Effector CD8-positive, alpha-beta T cell (primary cell): ENCODE measurements at places on chromosomes 2 and 18.

GRCh38 chr2:231597627-231598026, 5.0 kb downstream of the TEX44 start:
- DNase-seq = no peak

GRCh38 chr2:47061944-47062678, 93.0 kb downstream of the STPG4 start:
- DNase-seq = no peak

GRCh38 chr2:222652491-222653255, 3.2 kb downstream of the FARSB start:
- DNase-seq = no peak

DNA sequence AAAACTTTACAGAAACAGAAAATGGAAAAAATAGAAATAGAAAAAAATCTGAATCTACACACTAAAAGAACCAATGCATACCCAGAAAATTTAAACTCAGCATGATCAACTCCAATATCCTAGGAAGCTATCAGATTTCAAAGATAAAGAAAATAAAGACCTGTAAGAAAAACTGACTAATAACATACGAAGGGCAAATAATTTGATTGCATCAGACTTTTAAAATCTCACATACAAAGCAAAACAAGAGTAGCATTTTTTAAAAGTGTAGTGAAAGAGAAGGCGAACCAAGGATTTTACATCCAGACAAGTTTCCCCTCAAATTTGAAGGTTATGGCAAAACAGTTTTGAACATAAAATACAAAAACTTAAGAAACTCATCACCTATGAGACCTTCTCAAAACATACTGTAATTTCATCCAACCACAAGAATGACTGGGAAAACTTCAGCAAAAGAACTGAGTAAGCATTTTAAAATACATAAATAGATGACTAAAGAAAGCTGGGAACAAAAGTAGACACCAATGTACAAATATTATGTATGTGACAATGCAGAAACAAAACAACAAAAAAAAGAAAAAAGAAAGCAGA, 54.8 kb downstream of the NBAS start:
- no peak for DNase-seq

- DNase-seq = no peak
These were observed 223.4 kb upstream of the RND3 start for GRCh38 chr2:150710916-150711315.

DNA sequence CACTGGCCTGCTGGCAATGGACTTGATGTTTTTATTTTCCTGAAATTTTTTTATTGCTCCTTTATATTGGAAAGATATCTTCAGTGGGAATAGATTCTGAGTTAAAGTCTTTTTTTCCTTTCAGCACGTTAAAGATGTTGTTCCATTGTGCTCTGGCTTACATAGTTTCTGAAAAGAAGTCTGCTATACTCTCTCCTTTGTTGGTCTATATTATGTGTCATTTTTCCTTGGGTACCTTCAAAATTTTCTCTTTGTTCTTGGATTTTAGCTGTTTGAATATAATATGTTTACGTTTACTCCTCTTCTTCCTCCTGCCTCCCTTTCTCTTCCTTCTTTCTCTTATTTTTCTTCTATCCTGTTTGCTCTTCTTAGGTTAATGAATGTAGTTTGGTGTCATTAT, 105.5 kb downstream of the CAPN13 start:
- DNase-seq = no peak

DNA sequence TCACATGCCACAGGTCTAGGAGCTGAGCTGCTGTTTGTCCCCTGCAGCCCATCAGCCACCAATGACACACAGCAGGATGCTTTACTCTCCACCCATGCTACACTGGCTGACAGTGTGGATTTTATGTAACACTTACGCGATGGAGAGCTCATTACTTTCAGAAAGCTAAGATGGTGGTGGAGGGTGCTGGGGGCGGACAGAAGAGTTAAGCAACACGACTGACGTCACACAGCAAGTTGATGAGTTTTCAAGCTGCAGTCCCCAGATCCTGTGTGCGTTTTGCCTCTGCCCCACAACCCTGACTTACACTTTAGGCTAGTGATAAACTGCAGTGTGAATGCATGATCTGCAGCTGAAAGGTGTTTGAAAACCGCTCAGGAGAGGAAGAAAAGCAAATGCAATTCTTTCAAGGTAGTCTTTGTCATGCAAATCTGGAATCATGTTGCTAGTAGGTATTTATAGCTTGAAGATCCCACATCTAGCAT, 42.4 kb downstream of the MRPS5 start:
- DNase-seq = no peak

GRCh38 chr2:887639-888038, 63.0 kb upstream of the SNTG2 start:
- no peak for DNase-seq

DNA sequence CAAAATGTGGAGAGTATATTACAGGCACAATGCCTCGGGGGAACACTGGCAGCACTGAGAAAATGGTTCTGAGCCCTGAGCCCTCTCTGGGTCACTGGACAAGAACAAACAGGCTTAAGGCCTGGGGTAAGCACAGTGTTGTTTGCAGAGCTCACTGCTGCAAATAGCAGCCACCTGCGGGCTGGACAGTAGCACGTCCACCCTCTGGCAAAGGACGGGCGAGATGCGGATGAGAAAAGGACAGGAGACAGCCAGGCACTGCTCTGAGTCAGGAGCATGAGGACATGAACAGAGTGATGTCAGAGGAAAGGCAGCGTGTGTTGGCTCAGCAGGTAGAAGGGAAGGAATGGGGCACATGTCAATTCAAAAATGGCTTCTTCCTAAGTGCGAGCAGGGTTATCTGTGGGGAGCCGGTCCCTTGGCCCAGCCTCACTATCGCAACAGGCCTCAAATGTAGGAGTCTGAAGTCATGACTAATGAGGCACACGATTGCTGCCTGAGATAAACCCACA, 25.9 kb upstream of the NEB start:
- no peak for DNase-seq

GRCh38 chr2:144834998-144835633, 315.2 kb upstream of the ZEB2 start:
- no peak for DNase-seq

- DNase-seq = no peak
These were observed 193.4 kb upstream of the RMP24 start for GRCh38 chr18:35778850-35779627.

GRCh38 chr18:59540780-59541179, 156.4 kb downstream of the CCBE1 start:
- no peak for DNase-seq

GRCh38 chr2:168521053-168521741, 65.1 kb downstream of the CERS6 start:
- no peak for DNase-seq

DNA sequence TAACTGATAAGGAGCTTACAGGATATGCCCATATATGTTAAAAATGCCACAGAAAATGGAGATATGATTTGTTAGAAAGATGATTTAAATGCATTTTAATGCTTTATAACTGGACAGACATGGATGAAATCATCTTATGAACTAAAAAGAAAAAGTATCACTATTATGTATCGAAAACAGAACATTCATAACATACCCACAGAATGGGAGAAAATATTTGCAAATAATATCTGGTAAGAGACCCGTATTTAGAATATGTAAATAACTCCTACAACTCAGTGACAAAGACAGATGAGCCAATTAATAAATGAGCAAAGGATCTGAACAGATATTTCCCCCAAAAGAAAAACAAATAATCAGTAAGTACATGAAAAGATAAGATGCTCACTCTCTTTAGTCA, 24.3 kb upstream of the MGAT5 start:
- no peak for DNase-seq

DNA sequence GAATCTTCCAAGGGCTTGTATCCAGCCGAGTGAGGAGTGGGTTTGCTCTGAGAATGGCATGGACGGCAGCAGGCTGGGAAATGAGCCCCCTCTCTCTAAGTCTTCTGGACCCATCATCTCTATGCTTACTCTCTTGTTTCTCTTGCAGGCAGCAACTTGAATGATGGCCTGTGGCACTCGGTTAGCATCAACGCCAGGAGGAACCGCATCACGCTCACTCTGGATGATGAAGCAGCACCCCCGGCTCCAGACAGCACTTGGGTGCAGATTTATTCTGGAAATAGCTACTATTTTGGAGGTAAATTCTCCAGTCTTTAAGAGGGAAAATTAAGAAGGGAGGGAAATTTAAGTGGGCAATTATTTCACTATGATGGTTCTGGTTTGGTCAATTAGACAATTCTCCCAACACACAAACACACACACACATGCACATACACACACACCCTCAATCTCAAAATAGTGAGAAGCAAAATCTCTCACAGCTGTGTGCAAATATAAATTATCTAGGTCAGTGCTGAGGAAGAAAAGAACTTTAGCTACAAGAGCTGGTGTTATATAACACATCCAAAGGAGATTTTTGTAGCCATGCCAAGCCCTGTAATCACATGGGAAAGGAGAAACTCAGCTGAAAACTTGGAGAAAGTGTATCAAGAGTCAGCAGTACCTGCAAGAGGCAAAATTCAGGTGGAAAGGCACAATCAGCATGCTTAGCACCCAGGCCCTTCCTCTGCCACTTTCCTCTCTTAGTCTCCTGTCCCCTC, 499.2 kb downstream of the CNTNAP5 start:
- no peak for DNase-seq

DNA sequence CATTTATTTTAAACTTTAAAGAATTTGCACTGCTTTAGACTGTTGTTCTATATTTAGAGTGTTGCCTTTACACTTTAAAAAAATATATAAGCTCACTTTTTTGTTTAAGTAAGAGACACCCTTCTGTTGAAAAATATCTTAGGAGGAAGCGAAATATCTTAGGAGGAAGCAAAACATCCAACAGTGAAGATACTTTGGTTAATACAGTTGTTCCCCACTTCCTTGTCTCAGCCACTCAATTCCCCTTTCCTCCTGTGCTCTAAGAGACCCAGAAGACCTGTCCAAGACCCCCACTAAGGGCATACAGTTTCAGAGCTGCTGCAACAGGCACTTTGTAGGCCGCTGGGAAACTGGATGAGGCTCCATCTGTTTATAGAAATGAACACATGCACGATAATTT, 5.7 kb downstream of the SERPINB8 start:
- no peak for DNase-seq
